ENCODE measurements at places on chromosomes 11 and 22.
A peak's percentile ranks its signal among the peaks of the same experiment; 100 is the strongest.

- no peak for DNase-seq
These were observed 22.0 kb downstream of the PACSIN2 start for GRCh38 chr22:42992886-42993479.

DNA sequence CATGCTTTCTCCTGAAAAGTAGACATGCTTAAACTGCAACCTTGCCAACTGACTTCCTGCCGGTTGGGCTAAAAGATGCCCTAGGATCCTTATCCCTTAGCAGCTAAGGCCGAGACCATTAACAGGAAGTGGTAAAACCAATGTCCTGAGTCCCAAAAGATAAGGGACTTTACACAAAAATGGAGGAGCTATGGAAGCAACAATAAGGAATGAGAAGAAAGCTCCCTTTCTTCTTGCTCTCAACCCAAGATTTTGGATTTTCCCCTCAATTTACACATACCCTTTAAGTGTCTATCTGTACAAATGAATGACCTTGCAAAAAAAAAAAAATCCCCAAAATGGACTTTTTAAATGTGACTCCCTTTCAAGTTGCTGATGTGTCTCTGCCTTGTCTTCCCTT lies 11.1 kb downstream of the MRPL17 start:
- DNase-seq, result no peak

DNA sequence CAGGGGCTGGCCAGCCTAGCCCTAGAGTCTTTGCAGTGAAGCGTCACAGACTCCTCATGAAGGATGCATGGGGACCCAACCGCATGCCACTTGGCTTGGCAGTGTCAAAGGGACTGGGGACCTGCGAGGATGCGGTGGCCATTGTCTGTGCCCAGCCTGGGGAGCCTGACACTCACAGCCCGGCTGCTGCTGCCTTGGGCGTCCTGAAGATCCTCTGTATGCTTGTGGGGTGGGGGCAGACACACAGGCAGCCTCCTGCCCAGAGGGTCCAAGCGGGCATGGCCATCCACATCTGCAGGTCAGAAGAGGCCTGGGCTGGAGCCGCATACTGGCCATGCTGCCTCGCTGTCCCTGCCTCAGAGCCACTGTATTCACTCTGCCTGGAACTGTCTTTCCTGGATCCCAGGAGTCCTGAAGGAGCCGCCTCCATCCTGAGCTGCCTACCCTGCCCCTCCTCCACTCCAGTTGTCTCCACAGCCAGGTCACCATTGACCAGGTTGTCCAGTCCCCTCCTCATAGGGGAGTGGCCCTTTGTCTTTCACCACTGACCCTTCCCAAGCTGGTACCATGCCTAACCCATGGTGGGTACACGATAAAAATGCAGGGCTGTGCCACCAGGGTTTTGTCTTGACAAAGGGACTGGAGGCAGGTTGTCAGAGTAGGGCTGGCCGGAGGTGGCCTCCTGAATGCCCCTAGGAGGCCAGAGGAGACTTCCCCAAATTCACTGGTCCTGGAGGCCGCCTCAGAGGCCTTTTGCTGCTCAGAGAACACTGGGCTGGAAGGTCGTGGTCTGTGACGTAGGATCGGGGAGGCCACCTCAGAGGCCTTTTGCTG lies 107.0 kb downstream of the KCNQ1OT1 start:
- peak; percentile 18 for DNase-seq

- DNase-seq, result no peak
These were observed 847.9 kb upstream of the ANO3 start for GRCh38 chr11:25483915-25484635.

DNA sequence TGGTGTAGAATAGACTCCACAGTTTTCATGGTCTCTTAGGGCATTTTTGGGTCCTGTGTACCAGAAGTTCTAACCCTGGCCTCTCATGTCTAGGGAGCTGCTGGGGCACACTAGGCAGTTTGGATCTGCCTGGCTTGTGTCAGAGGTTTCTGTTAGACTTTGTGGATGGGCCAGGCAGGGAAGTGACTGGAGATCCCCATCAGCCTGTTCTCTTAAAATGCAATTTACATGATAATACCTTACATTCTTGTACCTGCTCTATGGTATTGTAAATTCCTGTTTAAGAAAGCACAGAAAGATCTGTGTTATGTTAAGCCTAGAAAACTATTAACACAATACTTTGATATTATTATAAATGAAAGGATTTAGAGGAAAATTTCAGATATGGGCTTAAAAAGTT lies 104.0 kb downstream of the ARHGAP42 start:
- DNase-seq, result no peak

- peak; percentile 9 for DNase-seq
These were observed 23.8 kb upstream of the OAF start for GRCh38 chr11:120186774-120187591.

GRCh38 chr11:57482782-57483561 lies 22.6 kb downstream of the RTN4RL2 start:
- peak; percentile 66 for DNase-seq

GRCh38 chr11:123062892-123063825 lies 1.2 kb upstream of the HSPA8 start:
- no peak for DNase-seq

- DNase-seq, result no peak
These were observed 9.1 kb upstream of the TBC1D22A start for GRCh38 chr22:46753360-46753759.

- DNase-seq, result no peak
These were observed 344.1 kb downstream of the SOX6 start for GRCh38 chr11:16012125-16012751.

- DNase-seq, result peak; percentile 29
These were observed 51.0 kb downstream of the MYO7A start for GRCh38 chr11:77179048-77179447.

- DNase-seq, result no peak
These were observed 6.3 kb upstream of the SYCE3 start for GRCh38 chr22:50569041-50569459.

DNA sequence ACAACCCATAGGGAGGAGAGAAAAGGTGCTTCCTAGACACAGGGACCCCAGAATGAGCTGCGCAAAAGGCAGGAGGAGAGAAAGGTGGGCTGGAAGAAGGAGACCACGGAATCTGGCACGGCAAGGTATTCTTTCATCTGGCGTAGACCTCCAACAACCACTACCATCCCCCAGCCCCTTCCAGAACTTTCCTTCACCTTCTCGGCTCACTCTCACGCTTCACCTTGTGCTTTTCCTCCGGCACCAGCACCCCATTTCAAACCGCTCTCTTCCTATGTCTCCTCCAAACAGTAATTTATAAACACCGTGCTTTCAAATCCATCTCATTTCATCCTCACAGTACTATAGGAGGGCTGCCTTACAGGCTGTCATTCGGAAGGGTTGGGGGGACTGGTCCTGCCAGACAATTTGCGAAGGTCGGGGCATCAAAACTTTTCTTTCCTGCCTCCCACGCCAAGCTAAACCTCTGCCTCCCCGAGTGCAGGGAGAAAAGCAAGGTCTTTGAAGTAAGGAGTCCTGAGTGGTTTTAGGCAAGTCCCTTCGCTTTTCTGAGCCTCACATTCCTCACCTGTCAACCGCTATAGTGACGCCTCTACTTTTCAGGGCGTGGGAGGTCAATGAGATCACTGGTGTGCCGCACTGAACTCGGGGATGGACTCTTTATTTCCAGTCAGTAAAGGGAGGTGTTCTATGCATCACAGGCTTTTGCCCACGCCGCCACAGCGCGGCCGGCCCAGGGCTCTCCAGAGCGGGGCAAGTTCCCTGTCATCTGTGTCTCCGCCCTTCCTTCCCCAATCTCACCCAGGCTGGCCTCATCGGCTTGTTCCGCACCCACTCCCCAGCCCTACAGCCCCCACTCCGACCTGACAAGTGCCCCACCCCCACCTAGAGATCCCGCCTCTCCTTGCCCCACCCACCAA lies 800 bp downstream of the KCTD21 start:
- no peak for DNase-seq

GRCh38 chr11:12430351-12430750 lies 53.0 kb downstream of the PARVA start:
- DNase-seq, result no peak

- no peak for DNase-seq
These were observed 14.4 kb downstream of the RTN4RL2 start for GRCh38 chr11:57474803-57475115.

GRCh38 chr22:35978201-35978600 lies 50.4 kb downstream of the RBFOX2 start:
- no peak for DNase-seq

DNA sequence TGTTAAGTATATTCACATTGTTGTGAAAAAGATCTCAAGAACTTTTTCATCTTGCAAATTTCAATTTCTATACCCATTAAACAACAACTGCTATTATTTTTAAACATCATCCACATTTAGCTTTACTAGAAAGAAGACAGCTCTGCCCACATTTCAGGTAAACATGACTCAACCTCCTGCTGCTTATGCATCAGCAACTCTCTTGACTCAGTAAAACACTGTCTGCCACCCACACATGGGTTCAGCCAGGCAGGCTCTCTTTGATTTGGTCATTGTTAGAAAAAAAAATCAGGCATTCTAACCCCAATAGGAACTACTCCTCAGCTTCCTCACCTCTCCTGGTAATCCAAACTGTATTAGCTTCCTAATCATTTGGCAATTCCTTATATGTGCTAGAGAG lies 5.1 kb upstream of the ENDOD1 start:
- no peak for DNase-seq

DNA sequence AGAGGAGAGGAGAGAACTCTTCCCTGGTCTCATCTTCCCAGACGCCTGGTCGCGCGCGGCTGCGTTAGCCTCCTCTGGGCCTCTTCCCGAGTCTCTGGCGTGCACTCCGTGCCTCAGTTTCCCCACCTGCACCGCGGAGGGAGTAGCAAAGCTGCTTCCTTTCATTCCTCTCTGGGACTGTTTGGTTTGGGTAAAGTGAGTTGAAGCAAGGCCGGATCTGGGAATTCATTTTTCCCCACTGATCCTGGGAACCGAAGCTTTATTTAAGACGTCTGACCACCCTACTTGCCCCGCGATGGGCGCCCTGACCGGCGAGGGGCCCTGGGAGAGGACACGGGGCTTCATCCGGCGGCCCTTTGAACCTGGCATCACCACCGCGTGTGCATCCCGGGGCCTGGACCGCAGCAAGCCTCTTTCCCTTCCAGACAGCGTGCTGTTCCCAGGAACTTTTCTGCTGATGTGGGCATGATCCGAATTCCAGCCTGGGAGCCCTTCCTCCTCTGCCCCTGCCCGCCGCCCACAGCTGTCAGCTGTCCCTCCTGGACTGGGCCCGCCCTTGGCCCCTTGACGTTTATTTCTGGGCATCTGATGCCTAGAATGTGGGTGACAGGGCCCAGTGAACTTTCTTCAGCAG lies 758 bp downstream of the LDLRAD3 start:
- DNase-seq, result no peak

GRCh38 chr22:49426098-49426497 lies 401.6 kb downstream of the BRD1 start:
- no peak for DNase-seq

DNA sequence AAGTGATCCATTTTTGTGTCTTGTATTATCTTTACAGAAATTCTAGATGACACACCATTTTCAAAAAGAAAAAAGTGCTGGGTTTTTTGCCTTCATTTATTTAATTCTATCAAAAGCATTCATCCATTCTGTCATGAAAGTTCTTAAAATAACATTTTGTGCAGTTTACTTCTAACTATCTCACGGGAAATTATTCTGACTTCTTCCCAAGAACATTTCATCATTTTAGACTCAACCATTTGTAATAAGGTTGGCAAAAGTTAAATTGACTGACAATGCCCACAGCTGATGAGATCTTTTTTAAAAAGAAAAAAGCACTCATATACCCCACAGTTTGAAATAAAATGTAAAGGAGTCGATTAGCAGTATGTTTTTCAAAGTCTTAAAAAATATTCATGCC lies 68.5 kb downstream of the SBF2 start:
- DNase-seq, result no peak

GRCh38 chr11:37364246-37364839 lies 766.3 kb upstream of the RAG2 start:
- no peak for DNase-seq

- DNase-seq, result no peak
These were observed 34.3 kb upstream of the ADORA2A start for GRCh38 chr22:24393012-24393559.

DNA sequence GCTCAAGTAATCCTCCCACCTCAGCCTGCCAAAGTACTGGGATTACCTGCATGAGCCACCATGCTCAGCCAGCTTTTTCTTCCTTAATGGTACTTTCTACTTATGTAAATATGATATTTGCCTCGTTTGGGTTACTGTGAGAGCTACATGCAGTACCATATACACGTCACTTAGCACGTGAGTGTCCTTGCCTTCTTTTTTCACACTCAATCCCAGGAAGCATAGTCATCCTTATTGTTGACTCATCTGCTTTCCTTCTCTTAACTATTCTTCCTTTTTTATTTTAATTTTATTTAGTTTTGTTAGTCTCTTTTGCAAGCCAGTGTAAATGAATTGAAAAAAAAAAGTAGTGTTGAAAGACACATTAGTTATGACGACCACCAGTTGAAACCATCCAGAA lies 205.9 kb downstream of the HIPK3 start:
- no peak for DNase-seq

DNA sequence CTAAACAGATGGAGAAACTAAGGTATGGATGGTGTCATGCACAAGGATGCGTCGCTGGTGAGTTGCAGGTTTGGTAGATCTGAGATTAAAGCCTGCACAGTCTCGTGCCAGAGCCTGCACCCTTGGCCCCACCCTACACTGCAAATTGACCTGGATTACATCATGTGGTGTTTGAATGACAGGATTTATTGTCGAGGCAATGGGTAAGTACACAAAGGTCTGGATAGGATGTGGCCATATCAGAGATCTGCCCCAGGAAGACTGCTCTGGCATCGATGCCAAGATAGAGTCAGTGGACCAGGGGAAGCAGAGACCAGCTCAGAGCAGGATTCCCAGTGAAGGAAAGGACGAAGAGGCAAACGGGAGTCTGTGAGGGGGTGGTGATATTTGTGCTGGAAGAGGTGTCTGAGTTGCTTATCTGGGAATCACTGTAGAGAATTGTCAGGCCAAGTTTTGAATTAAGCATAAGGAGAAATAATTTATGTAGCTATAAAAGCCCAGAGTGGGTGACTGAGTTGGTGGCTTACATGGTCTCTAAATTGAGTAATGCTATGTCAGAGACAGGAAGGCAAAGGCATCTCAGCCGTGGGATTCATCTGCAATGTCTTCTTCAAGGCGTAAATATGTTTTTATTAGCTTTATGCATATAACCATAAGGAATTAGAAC lies 499.6 kb upstream of the B3GAT1 start:
- DNase-seq, result no peak

GRCh38 chr22:17481424-17481823 lies 81.9 kb upstream of the SLC25A18 start:
- DNase-seq, result no peak

GRCh38 chr11:98829971-98830370 lies 190.8 kb upstream of the CNTN5 start:
- DNase-seq, result no peak

DNA sequence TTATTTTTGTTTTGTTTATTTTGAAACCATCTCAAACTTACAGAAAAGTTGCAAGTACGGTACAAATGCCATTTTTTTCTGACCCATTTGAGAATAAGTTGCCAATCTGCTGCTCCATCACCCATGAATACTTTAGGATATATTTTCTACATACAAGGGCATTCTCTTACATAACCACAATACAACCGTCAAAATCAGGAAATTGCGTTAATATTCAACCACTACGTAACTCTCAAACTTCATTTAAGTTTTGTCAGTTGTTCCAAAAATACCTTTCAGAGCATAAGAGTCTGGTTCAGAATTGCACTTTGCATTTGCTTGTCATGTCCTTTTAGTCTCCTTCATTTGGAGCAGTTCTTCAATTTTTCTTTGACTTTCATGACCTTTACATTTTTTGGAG lies 194.3 kb upstream of the BDNF start:
- DNase-seq, result no peak
